GM23338 (cell line): ENCODE measurements at places on chromosomes 6 and 20.
A peak's percentile ranks its signal among the peaks of the same experiment; 100 is the strongest.

DNA sequence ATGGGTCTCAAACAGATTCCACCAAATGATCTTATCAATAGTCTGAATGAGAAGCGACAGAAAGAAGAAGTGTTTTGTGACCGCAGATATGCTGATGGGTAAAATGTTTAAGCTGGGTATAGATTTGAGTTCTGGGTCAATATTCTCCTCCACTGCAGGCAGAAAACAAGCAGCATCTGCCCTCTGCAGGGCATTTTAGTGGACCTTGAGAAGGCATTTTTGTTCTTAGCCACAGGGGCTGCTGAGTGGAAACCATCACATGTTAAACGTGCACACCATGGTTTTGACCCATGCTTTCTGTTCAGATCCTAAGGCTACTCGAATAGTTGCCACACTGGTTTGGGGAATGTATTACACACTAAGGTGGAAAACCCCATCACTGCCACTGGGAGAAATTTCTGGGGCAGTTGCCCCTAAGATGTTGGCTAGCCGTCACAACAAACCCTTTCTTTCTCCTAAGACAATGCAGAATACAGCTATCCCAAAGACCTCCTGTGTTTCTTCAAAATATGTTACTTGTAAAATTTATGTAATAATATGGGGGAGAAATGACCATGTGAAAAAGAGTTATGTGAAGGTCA is 5.5 kb downstream of the POU3F2 start:
- DNase-seq, result peak; percentile 60

GRCh38 chr6:89379281-89379680 is 26.8 kb upstream of the UBE2J1 start:
- DNase-seq, result no peak

GRCh38 chr20:5504061-5504739 is 187.4 kb upstream of the PROKR2 start:
- peak; percentile 43 for DNase-seq

GRCh38 chr6:142845624-142846458 is 99.1 kb downstream of the HIVEP2 start:
- DNase-seq, result peak; percentile 77

- DNase-seq, result no peak
Measured at GRCh38 chr6:127998985-127999384, 98.1 kb upstream of the THEMIS start.

DNA sequence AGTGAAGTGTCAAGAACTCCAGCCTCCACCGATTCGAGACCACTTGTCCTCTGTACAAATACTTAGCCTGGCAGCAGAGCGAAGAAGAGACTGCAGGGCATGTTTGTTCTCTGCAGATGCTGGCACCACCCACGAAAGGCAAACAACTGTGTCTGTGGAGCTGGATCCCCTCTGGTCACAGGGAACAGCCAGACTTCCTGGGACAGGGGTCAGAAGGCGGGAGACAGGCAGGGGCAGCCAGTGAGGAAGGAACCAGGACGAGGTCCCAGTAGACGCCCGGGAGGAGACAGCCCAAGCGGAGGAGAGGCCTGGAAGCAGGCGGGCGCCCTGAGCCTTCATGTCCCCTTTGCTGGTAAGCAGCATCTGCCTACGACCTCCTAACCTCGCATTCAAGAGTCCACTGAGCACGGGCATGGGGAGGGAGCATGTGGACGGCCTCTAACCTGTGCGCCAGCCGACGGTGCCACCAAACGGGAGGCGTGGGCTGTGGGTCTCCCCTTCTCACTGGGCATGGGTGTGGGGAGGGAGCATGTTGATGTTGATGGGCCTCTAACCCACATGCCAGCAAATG is 265.5 kb downstream of the DLL1 start:
- no peak for DNase-seq

- DNase-seq, result no peak
Measured at GRCh38 chr6:9745476-9745875, 669.4 kb downstream of the TFAP2A start.

- DNase-seq, result no peak
Measured at GRCh38 chr6:15255909-15256395, 10.1 kb downstream of the JARID2 start.
